Activated CD4-positive, CD25-positive, alpha-beta regulatory T cell (primary cell): ENCODE measurements at places on chromosomes 3 and 15.

DNA sequence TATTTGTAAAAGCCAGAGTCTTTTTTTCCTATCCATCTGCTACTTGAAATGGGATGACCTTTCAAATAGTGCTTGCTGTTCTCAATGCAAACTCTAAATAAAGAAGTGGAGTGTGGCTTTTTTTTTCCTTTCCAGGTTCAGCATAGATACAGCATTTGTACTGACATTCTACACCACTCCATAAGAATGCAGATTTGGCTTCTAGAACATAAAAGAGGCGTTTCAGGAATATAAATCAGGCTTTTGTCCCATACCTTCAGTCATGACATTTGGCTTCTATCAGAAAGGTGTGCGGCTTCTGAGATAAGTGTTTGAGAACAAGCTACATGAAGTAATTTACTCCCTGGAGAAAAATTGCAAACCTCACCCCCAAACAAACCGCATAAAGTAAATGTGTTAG lies 553.1 kb downstream of the FHIT start:
- no peak for DNase-seq

- DNase-seq: no peak
Measured at GRCh38 chr3:111547631-111548030, 5.6 kb downstream of the CD96 start.

DNA sequence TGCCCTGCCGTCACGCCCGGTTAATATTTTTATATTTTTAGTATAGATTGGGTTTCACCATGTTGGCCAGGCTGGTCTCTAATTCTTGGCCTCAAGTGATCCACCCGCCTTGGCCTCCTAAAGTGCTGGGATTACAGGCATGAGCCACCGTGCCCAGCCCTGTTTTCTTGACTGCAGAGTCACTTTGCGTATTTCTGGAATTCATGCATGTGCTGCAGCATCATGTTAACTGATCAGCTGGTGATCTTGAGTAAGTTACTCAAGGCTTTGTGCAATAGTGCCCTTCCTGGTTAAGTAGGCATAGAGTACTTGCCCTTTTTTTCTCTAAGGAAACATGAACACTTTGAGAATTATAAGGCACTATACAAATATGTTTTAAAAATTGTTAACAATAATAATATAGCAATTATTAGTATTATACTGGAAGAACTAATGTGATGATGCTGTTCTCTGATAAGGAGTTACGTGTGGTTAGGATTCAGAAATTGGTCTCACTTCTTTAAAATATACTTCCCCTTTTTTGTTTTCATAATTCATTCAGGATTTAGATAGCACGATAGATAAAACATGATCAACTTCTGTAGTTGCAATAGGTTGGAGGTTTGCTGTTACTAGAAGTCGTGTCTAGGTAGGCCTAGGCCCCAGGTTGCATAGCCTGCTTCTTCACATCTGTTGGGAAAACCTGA lies 33.6 kb downstream of the GPR171 start:
- no peak for DNase-seq

GRCh38 chr15:34652726-34653033 lies 69.2 kb upstream of the GOLGA8B start:
- no peak for DNase-seq

DNA sequence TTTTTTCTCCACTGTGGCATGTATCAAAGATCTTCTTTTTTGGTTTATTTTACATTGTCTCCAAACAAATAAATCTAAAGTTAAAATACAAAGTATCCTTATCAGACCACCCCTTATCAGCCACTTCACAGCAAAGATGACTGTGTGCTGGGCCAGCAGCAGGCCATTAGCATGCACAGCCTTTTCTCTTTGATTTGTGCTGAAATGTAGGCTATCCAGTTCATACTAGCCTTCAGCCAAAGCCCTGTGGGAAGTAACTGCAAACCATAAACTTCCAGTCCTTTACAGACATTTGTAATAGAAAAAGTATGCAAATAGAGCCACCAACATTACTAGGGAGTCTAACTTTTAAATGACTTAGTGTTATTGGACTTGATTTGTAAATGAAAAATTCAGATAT lies 816.3 kb downstream of the FHIT start:
- no peak for DNase-seq

DNA sequence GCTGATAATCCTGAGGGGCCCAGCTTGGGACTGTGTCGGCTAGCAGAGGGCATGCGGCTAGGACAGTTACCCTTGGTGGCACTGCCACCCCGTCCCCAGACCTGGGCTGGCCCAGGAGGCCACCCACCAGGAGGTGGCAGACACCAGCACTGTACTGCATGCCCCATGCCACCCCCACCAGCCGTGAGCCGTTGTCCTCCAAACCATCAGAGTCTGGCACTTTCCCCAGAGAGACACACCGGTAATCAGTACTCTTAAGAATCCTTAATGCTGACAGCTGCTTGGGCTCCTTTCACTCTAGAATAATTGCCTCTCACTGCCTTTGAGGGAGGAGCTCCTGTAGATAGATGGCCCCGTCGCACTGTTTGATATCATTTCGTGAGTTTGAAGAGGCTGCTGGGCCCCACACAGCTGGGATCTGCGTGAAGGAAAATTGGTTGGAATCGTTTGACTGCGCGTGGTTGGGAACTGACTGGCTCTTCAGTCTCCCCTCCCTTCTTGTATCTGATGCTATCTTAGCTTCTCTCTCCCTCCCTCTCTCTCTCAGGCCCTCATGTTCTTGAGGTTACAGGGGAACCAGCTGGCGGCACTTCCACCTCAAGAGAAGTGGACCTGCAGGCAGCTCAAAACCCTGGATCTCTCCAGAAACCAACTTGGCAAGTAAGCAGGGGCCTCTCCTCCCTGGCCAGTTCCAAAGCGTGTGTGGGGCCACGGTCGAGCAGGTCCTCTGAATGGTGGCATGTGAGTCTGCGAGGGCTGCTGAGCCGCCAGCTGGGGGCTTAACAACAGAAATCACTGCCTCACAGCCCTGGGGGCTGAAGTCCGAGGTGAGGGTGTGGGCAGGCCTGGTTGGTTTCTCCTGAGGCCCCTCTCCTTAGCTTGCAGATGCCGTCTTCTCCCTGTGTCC lies 94.9 kb downstream of the LRRK1 start:
- no peak for DNase-seq

DNA sequence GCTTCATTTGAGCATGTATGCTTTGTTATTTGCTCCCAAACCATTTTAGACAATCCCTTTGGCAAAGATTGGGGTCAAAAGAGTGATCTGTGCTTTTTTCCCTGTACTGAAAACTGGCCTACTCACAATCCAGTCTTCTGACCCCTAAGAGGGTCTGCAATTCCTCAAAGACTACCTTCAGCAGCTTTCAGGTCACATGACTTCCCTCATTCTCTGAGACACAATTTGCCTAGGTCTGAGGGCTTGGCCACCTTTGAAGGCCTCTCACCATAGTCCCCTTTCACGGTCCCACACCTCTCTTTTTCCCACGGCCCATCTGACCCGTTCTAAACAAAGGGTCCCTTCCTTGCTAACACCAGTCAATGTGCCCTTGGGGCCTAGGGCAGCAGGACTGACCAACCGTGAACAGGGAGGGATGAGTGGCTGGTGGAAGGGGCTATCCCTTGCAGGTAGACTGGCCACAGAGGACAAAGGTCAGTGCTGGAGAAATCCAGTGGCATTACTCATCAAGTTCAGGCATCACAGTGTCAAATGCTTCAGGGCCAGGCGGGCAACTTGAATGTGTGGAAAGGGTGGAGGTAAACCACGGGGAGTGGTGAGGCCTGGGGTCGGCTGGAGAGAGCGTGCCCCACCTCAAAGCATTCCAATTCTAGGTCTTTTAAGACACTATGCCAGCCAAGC lies 10.8 kb downstream of the RASL12 start:
- DNase-seq: no peak

DNA sequence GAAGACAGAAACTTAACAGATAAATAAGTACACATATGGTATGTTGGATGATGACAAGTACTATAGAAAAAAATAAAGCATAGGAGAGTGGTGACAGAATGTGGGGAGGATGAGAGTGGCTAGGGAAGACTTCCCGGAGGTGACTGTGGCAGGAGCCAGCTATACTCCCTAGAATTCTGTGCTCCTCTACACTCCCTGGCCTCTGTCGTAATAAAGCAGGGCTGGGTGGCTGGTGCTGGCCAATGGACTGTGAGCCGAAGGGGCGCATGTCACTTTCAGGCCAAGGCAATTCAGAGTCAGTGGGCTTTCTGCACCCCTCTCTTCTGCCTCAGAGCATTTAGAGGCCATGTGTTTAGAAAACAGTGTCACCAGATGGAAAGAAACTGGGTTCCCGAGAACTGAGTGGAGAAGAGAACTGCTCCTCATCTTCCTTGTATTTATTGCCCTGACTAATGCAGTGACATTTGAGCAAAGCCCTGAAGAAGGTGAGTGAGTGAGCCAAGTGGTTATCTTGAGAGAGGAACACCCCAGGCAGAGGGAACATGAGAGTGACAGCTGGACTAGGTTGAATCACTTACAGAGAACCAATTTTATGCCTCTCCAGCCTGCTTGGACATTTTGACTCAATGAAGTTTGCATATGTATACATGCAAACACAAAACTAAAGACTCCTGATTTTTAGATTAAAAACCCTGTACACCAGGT lies 5.2 kb upstream of the VPS8 start:
- no peak for DNase-seq

DNA sequence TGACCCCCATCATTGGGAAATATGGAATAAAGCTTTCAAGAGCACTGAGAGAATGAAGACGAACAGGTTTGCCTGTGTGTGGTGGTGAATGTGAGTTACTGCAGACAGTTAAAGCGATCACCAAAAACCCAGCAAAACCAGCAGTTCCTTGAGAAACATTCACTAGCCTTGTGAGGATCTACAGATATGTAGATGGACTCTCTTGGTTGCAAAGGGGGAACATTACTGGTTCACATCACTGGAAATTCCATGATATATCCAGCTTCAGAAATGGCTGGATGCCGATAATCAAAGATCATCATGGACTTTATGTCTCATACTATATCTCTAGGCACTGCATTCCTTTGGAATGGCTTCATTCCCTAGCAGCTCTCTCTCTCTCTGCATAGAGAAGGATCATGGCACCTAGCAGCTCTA lies 10.2 kb upstream of the HERC1 start:
- DNase-seq: no peak

DNA sequence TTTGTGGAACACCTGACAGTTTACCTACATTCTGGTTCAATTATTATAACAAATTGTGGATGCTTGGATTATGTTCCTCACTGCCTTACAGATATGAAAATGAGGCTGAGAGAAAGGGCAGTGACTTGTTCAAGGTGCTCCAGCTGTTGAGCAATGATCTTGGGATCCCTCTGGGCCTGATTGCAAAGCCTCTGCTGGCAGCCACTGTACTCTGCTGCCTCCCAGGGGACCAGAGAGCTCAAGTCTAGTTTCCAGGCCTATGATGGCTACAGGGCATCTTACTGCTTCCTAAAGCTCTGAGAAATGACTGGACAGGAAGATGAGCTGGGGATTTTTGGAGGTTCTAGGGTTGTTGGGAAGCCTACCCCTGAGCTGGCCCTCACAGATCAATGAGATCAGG lies 2.3 kb upstream of the SHC4 start:
- no peak for DNase-seq

GRCh38 chr3:50587806-50588758 lies 18.8 kb downstream of the HEMK1 start:
- DNase-seq: peak; percentile 19

- no peak for DNase-seq
Measured at GRCh38 chr3:77526573-77527113, 486.7 kb downstream of the ROBO2 start.

GRCh38 chr3:127107491-127108375 lies 85.2 kb upstream of the PRR23E start:
- no peak for DNase-seq

DNA sequence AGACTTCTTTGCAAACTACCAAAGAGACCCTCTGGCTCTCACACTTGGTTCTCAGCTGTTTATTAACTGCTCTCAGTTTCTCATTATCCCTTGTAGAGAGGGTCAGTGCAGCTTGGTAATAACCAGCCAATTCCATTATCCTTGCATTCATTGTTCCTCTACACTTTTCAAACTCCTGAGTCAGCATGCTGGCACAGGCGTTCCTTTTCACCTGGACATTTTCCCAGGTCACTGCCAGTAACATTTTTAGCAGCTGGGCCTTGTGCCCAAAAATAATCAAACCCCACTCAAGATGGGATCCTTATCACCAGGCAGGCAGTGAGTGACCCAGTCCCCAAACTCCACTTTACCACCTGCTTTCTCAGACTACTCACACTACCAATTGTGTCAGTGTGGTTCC lies 4.8 kb upstream of the SUMF1 start:
- no peak for DNase-seq
